Smooth muscle cell of the brain vasculature (primary cell): ENCODE measurements at places on chromosomes 12 and 14.

DNA sequence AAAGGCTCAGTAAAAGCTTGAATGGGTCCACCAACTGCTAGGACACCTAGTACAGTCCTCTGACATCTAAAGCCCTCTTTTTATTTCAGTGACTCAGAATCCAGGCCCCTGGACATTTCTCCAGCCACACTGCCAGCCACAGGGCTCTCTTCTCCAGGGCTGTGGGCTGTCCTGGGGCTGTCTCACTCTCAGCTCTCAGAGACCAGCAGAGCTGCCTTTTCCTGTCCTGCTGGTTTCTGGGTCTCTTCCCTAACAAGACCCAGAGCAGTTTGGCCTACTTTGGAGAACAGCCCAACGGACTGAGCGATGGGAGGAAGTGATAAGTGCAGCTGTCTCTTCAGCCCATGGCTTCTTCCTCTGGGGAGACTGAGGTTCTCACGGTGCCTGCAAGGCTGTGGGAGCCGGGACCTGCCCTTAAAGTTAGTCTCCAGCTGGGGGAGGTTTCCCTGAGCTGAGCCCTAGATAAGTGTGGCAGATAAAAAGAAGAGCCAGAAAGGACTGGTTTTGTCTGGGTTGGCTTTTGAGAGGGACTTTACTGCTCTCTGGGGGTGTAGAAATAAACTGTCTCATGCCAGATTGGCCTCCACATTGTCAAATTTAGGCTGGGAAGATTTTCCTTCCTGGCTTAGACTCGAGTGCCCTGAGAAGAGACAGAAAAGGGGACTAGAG is 979.8 kb downstream of the VRK1 start:
- no peak for DNase-seq

GRCh38 chr14:67477926-67478799 is 10.4 kb downstream of the TMEM229B start:
- DNase-seq = no peak

DNA sequence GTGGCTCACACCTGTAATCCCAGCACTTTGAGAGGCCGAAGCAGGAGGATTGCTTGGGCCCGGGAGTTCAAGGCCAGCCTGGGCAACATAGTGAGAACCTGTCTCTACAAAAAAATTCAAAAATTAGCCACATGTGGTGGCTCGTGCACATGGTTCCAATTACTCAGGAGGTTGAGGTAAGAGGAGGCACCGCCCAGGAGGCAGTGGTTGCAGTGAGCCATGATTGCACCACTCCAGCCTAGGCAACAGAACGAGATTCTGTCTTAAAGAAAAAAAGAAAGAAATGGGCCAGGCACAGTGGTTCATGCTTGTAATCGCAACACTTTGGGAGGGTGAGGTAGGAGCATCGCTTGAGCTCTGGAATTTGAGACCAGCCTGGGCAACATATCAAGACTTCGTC is 33.5 kb downstream of the MAP1LC3B2 start:
- DNase-seq = no peak

- DNase-seq = no peak
Observed at GRCh38 chr12:98275131-98275475, 240.3 kb upstream of the TMPO start.

GRCh38 chr12:24500831-24501230 is 448.1 kb downstream of the BCAT1 start:
- DNase-seq = no peak

GRCh38 chr14:91911474-91912032 is 35.9 kb downstream of the FBLN5 start:
- DNase-seq = no peak

- no peak for DNase-seq
Observed at GRCh38 chr14:101111620-101112290, 208.2 kb upstream of the RTL1 start.

DNA sequence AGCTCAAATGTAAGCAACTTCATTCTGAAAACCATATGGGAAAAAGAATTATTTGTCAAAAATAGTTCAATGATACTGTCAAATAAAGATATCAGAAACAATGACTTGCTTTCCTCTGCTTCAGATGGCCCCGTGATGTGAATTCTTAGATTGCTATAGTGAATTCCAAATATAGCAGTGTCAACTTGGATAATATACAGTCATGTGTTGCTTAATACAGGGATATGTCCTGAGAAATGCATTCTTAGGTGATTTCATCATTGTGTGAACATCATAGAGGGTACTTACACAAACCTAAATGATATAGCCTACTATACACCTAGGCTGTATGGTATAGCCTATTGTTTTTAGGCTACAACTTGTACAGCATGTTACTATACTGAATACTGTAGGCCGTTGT is 108.7 kb upstream of the MIS18BP1 start:
- DNase-seq = no peak

- DNase-seq = peak; percentile 44
Observed at GRCh38 chr12:10562306-10562933, 51.0 kb downstream of the MAGOHB start.

DNA sequence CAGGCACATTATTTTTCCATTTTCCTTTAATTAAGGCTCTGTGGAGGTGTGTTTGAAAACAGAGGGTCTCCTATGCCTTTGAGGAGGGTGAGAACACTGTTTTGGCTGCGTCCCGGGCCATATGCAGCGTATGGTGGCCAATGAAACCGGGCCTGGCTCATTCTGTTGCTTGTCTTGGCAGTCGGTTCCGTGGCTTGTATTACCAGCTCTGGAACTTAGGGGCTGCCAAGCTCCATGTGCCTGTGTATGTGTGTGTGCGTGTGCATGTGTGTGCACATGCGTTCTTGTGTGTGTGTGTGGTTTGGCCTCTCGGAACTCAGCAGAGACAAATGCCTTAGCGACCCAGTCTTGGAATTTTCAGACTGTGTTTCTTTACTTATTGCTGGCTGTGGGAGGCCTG is 2.7 kb downstream of the JDP2 start:
- DNase-seq = no peak

GRCh38 chr14:35287431-35288013 is 4.7 kb upstream of the PSMA6 start:
- DNase-seq = no peak

GRCh38 chr14:23722675-23723074 is 86.5 kb downstream of the DHRS2 start:
- DNase-seq = no peak

- DNase-seq = no peak
Observed at GRCh38 chr12:129310346-129310745, 457.1 kb downstream of the GLT1D1 start.

GRCh38 chr12:49763006-49763591 is 21.7 kb downstream of the TMBIM6 start:
- peak; percentile 18 for DNase-seq
